ENCODE measurements at places on chromosomes 11 and 22.

- peak; percentile 48 for DNase-seq
Observed at GRCh38 chr11:19953909-19954308, 206.4 kb downstream of the DBX1 start.

DNA sequence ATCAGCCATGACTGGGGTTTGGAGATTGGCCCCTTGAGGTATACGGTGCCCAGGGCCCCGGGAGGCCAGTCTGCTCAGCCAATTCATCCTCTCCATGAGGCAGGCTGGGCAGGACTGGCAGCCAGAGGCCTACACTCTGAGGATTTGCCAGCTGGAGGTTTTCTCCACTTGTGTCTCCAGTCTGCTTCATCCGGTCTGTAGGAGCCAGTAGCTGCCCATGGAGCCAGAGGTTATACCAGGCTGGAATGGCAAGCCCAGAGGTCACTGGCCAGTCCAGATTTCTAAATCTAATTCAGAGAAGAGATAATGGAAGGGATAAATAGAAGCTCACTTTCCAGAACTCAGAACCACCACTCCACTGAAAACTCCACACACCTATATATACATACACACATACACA is 10.0 kb downstream of the FHIP1B start:
- DNase-seq: no peak

- DNase-seq: no peak
Observed at GRCh38 chr11:28144808-28145207, 36.6 kb downstream of the METTL15 start.

DNA sequence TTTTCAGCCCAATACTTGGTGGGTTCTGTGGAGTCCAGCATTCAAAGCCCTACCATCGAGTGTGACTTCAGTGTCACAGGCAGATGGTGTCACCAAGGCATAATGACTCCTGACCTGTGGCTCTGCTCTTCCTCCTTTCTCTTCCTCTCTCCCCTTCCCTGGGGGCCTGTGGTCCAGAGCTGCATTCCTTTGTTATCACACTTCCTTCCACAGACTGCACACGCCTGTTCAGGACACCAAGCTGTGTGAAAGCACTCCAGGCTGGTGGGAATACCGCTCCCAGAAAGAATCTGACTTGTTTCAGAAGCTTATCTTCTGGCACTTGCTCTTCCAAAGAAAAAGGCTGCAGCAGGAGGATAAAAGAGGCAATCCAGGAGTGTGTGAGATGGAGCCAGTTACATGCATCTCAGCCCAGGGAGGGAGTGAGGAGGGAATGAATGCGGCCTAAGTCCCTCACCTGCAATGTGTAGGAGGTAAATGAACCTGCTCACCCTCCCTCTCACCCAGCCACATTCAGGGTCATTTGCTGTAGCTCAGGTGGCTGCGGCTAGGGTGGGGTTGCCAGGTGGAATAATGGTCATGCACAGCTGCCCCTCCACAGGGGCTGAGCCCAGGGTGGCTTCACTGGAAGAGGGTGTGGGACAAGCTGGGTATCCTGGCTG is 79.3 kb downstream of the ADAMTS15 start:
- no peak for DNase-seq

GRCh38 chr22:36733271-36733670 is 29.7 kb upstream of the CACNG2 start:
- DNase-seq: no peak

DNA sequence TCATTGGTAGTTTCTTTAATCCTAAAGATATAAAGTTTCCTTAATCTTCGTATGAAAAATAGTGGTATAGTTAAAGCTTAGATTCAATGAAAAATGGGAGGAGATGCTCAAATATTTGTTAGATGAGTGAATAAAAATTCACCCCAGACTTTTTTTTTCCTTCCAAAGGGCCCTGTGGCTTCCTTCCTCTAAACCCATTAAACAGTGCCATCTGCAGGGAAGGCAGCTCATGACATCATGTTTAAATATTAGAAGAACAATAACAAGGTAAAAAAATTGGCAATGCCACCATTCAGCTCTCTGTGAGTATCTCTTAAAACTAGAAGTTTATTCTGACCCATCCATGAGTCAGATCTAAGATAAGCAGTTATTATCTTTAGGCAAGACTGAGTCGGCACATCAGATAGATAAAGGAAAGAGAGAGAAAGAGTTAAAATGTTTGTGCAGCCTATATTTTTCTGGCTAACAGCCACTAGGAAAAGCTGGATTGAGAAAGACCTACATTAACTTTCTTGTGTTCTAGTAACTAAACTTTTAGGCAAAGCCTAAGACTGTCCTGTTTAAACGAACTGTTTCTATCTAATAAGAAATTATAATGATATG is 19.1 kb upstream of the OOSP1 start:
- DNase-seq: no peak

DNA sequence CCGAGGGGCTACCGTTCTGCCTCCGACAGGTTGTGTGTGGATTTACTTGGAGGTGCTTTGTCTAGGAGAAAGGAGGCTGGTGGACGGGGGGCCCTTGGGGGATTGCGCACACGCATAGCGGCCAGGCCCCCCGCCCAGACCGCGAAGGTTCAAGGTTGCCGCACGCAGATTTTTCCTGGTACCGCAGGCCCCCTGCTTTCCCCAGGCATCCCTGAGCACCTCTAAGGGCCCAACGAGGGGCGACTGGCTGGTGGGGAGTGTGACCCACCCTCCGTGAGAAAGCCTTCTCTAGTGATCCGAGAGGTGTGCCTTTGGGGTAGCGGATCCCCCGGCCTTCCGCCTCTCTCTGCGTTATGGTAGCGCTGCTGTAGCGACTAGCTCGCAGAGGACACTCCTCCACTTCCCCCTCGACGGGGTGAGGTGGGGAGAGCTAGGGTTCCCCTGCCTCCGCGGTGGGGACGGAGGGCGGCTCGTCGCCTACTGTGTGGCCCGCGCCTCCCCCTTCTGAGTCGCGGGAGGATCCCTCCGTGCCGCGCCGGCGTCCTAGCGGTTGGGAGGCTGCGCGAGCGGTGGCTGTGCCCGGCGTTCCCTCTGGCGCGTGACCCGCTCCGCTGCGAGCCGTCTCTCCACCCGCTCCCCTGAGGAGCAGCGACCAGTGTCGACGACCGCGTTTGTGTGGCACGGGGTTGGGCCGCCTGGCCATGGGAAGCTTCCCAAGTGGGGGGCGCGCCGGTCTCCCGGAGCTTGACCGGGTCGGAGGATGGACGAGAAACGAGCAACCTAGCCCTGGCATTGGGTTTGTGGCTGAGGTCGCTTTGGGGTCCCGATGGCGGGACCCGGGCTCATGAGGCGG is 3900.0 kb upstream of the OR11H1 start:
- DNase-seq: no peak

DNA sequence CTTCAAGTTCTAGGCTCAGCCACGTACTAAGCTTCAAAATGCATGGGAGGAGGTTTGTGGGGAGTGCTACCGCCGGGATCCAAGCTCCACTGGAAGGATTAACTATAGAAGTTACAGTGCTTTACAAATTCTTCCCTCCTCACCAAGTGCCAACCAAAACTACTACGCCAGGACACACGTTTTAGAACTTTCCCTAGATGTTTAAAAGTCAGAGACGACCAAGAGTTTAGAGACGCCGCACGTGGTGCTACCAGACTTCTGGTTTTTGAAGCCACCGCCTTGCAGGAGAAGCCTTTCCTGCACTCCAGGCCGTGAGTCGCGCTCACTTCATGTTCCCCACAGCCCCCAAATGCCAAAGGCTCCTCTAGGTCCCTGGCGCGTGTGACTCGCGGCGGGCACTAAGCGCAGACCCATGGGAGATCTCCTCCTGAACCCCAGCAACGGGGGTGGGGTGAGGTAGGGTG is 734 bp downstream of the SNU13 start:
- no peak for DNase-seq

DNA sequence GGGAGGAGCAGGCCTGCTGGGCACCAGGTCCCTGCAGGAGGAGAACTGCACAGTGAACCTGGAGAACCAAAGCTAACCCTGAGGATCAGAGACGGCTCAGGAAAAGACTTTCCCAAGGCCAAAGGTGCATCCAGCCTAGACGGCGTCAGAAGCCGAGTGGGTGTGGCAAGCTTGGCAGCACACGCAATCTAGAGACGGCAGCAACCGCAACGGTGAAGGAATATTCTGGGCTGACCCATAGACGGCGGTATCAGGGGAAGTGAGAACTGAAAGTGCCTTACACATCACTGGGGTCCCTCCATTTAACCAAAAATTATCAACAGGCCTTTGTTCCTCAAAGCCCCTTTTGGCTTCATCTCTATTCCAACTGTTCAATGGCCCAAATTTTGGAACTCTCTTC is 26.2 kb downstream of the SPATA19 start:
- DNase-seq: no peak

DNA sequence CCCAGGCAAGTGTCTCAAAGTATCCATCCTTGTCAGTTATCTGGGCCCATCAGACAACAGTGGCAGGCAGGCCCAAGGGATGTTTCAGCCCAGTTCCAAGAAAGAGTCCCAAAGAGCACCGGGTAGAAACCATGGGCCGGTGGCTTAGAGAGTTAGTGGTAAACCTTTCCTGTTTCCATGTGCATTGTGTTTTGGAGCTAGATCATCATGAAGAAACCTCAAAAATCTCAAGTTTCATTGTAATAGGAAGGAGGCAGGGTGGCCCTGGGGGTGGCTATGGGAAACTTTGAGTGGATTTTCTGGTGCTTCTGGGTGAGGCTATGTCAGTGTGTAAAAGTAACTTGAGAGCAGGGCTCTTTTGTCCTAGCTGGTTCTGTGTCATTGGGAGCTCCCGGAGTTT is 68.1 kb downstream of the UBASH3B start:
- no peak for DNase-seq

- DNase-seq: no peak
Observed at GRCh38 chr11:133249065-133249464, 283.2 kb downstream of the OPCML start.

DNA sequence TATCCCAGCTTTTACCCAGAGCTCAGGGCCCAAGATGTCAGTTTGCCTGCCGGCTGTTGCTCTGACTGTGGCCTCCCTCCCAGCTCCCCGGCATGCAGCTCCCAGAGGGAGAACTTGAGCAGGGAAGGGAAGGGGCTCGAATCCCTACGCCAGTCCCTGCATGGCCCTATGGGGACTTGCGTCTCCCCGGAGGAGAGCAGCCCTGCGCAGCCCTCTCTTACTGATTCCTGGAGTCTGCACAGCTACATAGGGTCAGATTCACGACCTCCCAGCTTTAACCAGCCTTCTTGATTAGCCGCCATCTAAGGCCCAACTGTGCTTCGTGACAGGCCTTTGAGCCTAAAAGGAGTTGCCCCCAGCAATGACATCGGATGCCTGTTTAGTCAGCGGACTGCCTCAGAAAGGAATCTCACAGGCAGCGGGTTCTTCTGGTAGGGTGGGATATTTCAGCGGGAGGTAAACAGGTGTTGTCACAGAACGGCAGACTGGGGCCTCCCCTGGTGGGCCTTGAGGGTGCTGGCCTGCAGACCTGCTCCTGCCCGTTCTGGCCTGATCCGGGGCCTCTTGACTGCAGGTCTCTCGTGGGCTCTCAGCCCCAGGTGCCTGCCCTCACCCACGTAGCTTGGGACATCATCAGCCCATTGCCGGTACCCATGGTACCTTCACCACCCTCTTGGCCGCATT is 43.8 kb upstream of the KCNQ1OT1 start:
- no peak for DNase-seq

DNA sequence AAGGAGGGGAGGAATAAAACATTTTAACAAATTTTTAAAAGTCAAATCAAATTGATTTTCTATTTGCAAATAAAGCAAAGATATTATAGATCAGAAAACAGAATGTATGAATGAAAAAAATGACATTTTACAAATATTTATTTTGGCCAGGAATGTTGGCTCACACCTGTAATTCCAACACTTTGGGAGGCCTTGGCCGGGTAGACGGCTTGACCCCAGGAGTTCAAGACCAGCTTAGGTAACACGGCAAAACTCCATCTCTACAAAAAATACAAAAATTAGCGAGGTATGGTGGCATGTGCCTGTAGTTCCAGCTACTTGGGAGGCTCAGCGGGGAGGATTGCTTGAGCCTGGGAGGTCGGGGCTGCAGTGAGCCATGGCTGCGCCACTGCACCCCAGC is 18.2 kb downstream of the THAP12 start:
- DNase-seq: no peak

DNA sequence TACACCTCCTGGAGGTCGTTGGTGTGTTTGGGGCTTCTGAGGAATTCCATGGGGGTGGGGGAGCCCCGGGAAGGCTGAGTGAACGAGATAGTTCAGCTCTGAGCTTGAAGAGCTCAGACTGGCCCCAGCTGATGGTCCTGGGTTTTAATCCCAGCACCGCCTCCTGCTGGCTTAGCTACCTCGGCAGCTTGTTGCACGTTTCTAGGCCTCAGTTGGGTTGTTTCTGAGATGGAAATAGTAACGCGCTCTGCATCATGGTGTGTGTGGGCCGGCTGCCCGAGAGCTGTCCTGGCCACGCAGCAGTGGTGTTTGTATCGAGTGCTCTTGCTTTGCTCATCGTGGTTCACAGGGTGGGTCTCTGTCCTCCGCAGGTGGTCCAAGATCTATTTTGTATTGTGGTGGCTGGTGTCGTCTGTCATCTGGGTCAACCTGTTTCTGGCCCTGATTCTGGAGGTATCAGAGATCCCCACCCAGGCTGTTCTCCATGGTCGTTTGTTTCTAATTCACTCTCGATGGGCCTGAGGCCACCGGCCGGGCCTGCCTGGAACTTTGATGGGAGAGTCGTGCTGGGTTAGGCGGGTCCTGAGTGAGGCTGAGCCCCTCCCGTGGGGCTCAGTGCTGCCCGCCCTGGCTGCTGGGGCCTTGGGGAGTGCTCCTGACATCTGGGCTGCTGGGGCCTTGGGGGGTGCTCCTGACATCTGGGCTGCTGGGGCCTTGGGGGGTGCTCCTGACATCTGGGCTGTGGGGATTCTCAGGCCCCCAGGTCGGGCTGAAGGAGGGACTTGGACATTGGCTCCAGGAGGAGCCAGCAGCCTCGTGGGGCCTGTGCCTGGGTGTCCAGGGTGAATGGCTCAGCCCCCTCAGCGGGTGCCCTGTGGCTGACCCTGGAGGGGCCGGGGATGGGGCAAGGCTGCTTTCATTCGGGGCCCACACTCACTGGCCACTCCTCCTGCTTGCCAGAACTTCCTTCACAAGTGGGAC is 37.7 kb downstream of the TPCN2 start:
- DNase-seq: no peak

- DNase-seq: no peak
Observed at GRCh38 chr11:36352922-36353321, 56.8 kb downstream of the PRR5L start.

GRCh38 chr11:105298174-105298573 is 158.6 kb upstream of the CARD18 start:
- DNase-seq: no peak

DNA sequence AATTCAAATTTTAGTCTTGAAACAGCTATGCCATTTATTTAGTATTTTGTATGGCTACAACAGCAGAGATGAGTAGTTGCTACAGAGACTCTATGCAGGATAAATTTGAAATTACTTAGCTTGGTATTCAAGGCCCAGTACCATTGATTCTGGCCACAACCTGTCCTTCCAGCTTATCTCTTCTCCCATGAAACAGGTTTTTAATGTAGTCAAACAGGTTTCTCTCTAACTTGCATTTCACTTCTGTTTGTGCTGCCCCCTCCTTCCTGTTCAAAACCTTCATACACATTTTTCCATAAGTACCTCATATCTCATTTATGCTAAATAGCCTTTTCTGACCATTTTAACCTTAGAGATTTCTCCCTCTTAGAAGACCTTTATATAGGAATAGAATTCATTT is 3.3 kb downstream of the USP47 start:
- no peak for DNase-seq

Measured in NCI-H2227 treated with DMSO at 0.1 percent for 48 hours (cell line).